ENCODE measurements at places on chromosomes 3 and 15.

DNA sequence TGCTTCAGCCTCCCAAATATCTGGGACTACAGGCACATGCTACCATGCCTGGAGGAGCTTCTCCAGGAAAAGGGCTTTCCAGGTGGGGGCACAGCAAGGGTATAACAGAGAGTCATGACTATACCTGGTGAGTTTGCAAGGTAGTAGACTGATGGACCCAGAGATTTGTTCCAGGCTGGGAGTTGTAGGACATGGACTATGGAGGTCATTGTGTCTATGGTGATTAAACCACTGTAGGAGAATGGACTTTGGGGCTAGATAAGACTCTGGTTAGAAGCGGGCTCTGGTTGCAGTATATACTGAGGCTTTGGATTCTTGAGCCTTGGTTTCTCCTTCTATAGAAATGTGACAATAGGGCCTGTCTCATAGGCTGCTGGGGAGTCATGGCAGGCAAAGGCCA lies 104.7 kb downstream of the EPHB1 start:
- DNase-seq, result no peak

DNA sequence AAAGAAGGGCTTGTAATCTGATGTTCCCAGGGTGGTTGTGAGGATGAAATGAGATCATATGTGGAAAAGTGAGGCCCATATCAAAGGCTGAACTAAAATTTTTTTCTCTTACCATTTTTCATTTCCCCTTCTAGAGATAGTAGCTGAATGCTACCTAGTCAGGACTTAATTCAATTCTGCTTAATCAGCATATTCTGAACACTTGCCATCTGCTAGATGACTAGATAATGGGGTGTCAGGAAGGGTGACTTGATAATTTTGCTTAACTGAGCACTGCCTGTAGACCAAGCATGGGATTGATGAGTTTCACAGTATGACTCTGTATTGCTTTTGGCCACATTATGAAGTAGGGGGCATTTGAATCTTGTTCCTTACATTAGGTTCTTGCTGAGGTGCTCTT lies 136.2 kb downstream of the CHST2 start:
- DNase-seq, result no peak

GRCh38 chr3:112136959-112137693 lies 4.1 kb upstream of the GCSAM start:
- peak; percentile 92 for DNase-seq

DNA sequence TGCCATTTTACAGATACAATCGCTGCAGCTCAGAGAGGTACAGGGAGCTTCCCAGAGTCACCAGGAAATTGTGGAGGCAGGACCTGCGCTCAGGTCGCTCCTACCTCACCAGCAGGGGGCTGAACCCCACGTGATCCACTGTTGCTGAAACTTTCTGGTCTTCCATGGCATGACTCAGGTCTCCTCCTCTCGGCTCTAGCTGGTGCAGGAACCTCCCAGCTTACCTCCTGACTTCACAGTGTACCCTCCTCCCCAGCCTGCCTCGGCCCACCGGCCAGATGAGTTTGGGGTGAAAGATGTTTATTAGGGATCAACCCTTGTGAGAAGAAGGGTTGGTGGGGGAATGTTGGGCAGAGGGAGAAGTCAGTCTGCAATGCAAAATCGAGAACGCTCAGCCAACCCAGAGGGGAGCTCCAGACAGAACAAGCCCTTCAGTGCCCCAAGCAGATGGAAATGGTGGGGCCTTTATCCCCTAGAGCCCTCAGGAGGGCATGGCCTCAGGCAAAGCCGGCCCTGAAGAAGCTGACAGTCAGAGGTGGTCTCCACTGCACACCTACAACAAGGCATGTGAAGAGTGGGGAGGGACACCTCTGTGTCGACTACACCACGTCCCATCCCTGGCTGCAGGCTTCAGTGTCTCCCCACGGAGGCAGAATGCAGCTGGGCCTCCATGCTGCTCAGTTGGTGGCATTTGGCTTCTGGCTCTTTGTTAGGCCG lies 118.6 kb upstream of the PRR20G start:
- DNase-seq, result peak; percentile 49

DNA sequence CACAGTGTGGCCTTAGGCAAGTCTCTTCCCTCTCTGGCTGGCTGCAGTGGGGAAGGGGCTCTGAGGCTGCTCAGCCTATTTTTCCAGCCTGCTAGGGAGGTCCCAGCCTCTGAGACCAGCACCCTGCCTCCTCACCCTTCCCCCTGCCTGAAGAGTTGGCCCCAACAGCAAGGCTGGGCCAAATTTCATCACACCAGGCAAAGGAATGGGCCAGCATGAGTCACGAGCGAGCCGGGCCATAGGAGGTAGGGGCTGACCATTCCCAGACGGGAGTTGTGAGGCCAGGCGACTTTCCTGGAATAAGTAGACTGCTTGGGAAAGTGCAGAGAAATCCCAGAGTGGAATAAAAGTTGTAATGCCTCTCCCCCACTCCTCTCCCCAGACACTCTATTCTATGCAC lies 5.7 kb upstream of the FBLN2 start:
- no peak for DNase-seq

- DNase-seq, result no peak
Observed at GRCh38 chr3:184579513-184579912, 17.9 kb downstream of the EPHB3 start.

DNA sequence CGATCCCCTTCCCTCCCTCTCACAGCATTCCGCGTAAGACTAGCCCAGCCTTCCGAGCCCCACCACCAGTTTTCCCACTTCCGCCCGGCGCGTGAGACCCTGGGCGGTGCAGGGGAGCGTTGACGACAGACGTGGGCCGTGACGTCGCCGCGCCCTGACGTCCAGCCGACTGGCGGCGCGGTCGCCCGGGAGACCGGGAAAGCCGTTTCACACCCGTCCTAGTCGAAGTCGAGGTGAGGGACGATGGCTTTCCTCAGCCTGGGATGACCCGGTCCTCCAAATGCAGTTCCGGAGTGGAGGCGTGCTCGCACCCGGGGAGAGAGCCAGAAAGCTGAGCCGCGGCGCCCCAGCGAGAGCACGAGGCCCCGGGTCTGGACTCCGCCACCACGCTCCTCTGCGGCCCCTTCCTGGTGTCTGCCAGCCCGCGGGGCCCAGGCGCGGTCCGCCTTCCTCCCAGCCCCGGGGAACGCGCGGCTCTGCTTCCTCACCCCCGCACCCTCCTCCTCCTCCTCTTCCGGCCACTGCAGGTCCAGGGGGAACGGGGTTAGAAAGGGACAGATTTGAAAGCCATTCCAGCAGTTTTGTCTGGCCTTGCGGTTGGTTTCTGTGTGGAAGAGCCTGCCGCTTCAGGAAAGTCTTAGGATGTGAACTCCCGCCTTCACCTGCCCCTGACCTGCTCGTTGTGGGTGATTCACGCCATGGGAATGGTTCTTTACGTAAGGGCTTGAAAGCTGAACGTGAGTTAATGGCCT lies at the start of gene LEKR1:
TSS of gene LEKR1 (plus strand) at position 210 of the 752 bp plus-strand sequence. CDS start 2,977 bp downstream, outside the sequence.
- peak; percentile 77 for DNase-seq

GRCh38 chr15:78438619-78439285 lies 736 bp downstream of the IREB2 start:
- DNase-seq, result peak; percentile 45

DNA sequence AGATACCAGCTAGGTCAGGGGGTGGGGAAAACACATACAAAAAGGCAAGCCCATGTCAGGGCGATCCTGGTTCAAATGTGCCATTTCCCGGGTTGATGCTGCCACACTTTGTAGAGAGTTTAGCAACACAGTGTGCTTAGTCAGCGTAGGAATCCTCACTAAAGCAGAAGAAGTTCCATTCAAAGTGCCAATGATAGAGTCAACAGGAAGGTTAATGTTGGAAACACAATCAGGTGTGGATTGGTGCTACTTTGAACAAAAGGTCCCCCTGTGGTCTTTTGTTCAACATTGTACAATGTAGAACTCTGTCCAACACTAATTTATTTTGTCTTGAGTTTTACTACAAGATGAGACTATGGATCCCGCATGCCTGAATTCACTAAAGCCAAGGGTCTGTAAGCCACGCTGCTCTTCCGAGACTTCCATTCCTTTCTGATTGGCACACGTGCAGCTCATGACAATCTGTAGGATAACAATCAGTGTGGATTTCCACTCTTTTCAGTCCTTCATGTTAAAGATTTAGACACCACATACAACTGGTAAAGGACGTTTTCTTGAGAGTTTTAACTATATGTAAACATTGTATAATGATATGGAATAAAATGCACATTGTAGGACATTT lies 28.9 kb downstream of the TPM1 start:
- DNase-seq, result no peak

- peak; percentile 51 for DNase-seq
Observed at GRCh38 chr15:81336568-81336967, 12.6 kb upstream of the STARD5 start.

GRCh38 chr15:92899601-92899947 lies 550 bp upstream of the CHD2 start:
- peak; percentile 50 for DNase-seq

DNA sequence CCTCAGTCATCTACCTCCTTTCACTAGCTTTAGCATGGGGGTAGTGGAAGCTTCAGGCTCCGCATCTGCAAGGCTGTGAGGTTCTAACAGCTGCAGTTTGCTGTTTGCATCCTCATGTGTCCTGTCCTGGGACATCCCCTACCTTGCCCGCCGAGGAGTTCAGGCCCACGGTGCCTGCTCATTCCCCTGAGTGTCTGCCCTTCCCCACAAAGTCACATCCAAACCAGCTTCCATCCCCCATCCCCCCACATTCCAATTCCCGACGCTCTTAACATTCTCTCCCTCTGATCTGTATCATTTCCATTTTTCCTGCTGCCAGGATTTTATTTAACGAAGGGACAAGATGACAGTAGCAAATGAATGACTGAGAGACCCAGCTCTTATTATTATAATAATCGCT lies 43.8 kb downstream of the HRH1 start:
- no peak for DNase-seq

- no peak for DNase-seq
Observed at GRCh38 chr15:35427091-35427490, 118.9 kb downstream of the DPH6 start.

DNA sequence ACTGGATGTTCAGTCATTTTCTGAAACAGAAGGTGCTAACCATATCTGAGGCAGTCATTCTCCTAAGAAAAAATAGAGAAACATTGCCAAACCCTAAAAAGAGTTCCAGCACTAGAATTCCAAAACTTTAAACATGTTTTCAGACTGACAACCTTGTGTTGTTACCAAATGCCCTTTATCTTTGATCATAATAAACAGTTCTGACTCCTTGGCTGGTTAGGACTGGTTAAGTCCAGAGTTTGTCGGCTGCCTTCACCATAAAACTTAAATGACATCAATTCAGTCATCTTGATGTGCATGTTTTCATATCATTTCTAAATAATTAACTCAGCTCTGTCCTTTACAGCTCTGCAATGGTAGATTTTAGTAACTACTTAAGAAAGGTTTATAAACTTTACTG lies 68.0 kb downstream of the COL8A1 start:
- DNase-seq, result no peak

GRCh38 chr15:28960979-28961378 lies 75.2 kb downstream of the APBA2 start:
- no peak for DNase-seq

DNA sequence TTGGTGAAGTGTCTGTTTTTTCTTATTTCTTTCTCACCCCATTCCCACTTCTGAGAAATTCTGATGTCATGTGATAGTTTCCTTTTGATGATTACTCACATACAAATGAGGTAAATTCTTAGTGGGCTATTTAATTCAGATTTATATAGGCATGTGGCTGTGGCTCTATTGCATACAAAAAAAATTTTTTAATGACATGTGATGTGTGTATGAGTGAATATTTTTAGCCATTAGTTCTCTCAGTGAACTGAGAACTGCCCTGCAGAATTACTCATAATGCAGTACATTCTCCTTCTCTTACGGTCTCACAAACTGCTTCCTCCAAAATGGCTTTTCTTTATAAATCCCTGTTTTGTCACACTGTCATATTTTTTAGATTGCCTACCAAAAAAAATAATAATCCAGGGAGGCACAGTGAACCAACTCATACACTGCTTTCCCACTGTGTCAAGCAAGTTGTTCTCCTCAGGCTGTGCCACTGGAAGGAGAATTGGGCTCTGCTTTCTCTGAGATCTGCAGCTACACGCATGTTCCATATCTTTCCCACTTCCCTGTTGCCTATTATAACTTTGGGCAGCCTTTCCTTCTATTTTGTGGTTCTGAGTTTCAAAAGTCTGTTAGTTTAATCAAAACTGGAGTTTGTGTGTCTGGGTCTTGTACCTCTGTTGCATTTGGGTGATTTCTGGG lies 415.7 kb upstream of the THBS1 start:
- DNase-seq, result no peak

- no peak for DNase-seq
Observed at GRCh38 chr3:12415014-12415680, 69.1 kb upstream of the TSEN2 start.

DNA sequence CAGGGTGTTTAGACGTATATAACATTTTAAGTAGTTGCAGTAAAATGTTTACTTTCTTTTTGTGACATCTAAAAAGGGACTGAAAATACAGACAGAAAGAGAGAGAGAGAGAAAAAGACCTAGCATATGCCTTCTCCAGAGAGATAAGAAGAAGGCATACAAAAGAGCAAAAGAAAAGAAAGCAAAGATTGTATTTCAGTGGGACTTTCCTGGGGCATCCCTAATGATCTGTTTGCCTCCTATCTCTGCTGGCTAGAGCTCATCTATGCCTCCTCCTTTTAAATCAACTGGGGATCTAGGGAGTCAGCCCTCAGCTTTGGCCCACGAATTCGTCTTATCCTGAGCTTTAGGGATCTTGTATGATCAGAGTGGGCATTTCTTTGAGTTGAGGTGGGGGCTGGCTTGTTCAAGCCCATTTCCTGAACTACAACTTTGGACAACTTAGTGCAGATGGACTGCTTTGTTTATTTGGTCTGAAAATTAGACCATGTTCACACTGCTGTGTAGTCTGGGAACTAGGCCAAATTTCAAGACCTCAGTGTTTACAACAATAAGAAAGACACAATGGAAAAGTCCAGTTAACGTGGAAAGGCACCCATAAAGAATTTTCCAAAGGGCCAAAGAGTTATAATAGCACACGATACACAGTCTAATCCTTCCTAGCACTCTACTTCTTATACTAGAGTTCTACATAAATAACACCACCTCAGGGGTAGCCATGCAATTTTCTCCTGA lies 61.0 kb downstream of the ATP8B4 start:
- no peak for DNase-seq

DNA sequence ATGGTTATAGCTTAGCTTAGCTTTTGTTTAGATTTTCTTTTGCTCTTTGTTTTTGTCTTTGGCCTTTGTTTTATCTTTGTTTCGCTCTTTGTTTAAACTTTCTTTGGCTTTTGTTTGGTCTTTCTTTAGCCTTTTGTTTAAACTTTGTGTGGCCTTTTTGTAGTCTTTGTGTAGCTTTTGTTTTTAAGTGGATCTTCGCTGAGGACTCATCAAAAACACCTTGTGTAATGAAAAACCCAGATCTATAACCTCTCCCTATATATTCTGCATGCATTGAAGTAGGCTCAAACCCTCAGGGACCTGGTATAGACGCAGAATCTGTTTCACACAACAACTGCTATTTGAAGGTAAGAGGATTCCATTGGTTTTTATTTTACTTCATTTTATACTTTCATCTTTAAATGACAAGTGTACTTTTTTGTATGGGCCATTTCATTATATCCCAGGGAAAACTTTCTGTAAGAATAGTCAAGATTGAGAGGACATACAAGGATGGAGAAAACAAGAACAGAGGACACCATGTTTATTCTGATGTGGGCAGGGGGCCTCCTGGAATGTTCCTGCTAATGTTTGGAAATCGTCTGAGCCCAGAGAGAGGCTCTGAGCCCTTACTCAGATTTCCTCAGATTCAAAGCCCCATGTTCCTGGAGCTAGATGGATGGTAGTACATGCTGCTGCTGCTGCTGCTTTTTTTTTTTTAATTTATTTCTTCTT lies at the start of gene MOBP:
TSS of gene MOBP (plus strand) at position 287 of the 714 bp plus-strand sequence. CDS start 34,390 bp downstream, outside the sequence.
- peak; percentile 35 for DNase-seq

GRCh38 chr3:143001034-143001368 lies 369 bp upstream of the U2SURP start:
- no peak for DNase-seq

GRCh38 chr3:183981990-183982644 lies 35.6 kb downstream of the ABCC5 start:
- no peak for DNase-seq

Measured in SK-MEL-5 (cell line).